ENCODE measurements at places on chromosomes 4 and X.

GRCh38 chrX:16491461-16491860 is 158.5 kb upstream of the S100G start:
- DNase-seq = no peak

- DNase-seq = no peak
Observed at GRCh38 chr4:87046121-87046551, 111.3 kb downstream of the AFF1 start.

- no peak for DNase-seq
Observed at GRCh38 chr4:5793514-5793913, 82.5 kb downstream of the EVC start.

DNA sequence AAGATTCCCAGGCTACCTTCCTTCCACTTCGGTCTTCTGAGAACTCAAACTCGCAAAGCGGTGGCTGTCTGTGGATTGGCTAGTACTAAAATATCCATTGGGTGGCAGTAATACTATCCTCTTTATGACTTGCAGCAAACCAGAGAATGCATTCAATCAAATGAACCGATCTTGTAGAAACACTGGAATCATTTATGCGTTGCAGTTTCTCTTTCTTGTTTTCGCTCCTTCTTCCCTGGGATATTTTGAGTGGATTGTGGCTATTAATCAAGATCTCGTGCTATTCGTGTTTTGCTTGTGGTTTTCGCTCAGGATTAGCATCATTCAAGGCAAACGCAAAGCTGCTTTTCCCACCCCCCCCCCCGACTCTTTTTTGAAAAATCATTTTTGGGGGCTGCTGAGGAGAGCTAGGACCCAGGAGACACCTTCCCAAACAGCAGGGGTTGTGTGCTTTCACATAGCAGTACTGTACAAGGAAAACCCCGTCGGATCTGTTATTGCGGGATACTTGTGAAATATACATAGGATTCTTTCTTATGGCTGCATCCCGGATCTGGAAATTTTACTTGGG is at the start of gene IL1RAPL1:
TSS of gene IL1RAPL1 (plus strand) at position 466 of the 571 bp plus-strand sequence.
- no peak for DNase-seq

GRCh38 chr4:141636771-141637460 is 533 bp downstream of the IL15 start:
- DNase-seq = no peak

GRCh38 chr4:971666-972500 is 1.5 kb downstream of the DGKQ start:
- DNase-seq = no peak

GRCh38 chrX:55451626-55451989 is 319 bp upstream of the MAGEH1 start:
- no peak for DNase-seq

GRCh38 chrX:66731398-66731797 is 92.5 kb upstream of the EDA2R start:
- DNase-seq = peak; percentile 3

DNA sequence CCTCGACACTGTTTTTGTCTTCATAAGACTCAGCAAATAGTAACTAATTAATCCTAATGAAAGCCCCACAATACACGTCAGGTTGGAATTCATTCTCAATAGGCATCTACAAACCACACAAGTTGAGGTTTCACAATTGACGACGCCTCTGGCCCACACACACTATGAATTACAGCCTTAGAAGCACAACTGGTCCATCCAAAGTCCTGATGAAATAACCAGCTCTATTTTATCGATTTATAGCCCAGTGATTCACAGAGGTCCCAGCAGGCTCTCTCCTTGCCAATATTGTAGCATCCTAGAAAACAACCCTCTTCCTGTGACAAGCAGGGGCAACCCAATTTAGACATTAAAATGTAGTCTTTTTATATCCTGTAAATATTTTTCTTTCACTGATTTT is 112.1 kb downstream of the NR3C2 start:
- DNase-seq = no peak

- no peak for DNase-seq
Observed at GRCh38 chr4:32748498-32748897, 2028.3 kb downstream of the PCDH7 start.

- no peak for DNase-seq
Observed at GRCh38 chr4:190016369-190017289, 10.4 kb downstream of the FRG2 start.

GRCh38 chr4:185219551-185220344 is 10.3 kb downstream of the SNX25 start:
- DNase-seq = no peak

GRCh38 chrX:115400960-115401359 is 111.4 kb downstream of the LUZP4 start:
- DNase-seq = no peak

DNA sequence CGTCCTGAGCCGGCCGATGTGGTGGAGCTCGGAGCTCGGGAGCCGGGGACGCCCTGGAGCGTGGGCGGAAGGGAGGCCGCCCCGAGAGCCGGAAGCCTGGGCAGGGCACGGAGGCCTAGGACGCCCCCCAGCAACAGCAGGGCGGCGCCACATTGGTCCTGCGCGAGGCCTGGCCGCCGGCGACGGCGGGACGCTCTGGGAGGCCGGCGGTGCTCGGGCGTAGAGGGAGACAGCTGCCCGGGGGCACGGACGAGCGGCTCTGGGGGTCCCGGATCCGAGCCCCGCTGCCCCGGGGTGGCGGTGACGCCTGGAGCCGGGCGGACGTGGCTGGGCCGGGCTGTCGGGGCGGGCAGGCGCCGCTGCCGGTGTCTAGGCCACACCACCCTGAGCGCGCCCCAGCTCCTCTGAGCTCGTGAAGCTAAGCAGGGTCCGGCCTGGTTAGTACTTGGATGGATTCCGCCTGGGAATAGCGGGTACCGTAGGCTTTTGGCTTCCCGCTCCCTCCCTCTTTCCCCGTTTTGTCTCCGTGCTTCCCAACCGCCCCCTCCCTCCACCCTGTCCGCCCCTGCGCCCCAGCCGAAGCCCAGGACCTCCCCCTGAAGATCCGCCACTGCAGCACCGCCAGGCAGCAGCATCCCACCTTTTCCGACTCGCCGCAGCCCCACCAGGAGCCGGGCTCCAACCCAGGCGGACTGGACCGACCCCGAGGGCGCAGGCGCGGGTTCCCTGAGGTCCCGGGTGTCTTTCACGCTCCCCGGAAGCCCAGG is 12.1 kb downstream of the FRG2 start:
- DNase-seq = no peak

DNA sequence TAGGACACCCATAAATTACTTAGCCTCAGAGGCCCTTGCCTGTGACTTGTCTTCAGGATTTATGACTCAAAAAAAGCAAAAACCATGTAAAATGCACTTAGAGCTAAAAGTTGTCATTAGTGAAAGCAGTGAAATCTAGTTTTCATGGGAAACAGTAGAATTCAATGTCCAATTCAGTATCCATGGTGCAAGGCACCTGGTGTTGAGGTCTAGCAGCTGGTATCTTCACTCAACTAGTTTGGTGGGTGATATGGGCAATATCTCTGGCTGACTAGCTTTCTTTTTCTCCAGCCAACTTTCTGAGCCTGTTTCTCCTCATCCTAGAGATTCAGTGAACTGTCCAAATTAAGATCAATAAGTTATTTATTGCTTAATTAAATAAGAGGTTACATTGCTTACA is 229.8 kb upstream of the NDST4 start:
- DNase-seq = no peak

GRCh38 chr4:1815096-1815996 is 22.3 kb downstream of the FGFR3 start:
- no peak for DNase-seq

Data from central memory CD4-positive, alpha-beta T cell (primary cell).